ENCODE measurements at places on chromosomes 12 and 14. TPM values are rescaled to one million over a fixed set of nuclear protein-coding genes. Genes with fewer than 3 reads are reported as not detected.

The POMT2 gene
- 58.3 TPM for total RNA-seq

DNA sequence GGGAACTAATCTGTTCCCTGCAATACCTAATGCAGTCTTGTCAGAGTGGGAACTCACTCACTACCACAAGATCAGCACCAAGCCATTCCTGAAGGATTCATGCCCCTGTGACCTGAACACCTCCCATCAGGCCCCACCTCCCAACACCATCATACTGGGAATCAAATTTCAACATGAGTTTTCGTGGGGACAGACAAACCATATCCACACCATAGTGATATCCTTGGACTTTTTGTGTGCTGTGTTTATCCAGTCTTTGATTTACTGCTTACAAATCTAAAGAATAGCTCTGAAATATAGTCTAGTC, 243.5 kb downstream of the FBXL14 start:
- no peak for DNase-seq
- no peak overlapping the region for H3K27ac ChIP-seq
- H3K4me1 ChIP-seq = no peaks in the 10 kb centered on the region
- H3K36me3 ChIP-seq = peaks cover 4% of the 10 kb centered on the region
- no peaks in the 10 kb centered on the region for H3K27me3 ChIP-seq
- H3K4me3 ChIP-seq = no peak overlapping the region

GRCh38 chr12:106722837-106723236, 51.6 kb upstream of the RIC8B start:
- no peak overlapping the region for H3K4me3 ChIP-seq
- peak; percentile 65 for DNase-seq
- no peaks in the 10 kb centered on the region for H3K27me3 ChIP-seq
- no peaks in the 10 kb centered on the region for H3K36me3 ChIP-seq

DNA sequence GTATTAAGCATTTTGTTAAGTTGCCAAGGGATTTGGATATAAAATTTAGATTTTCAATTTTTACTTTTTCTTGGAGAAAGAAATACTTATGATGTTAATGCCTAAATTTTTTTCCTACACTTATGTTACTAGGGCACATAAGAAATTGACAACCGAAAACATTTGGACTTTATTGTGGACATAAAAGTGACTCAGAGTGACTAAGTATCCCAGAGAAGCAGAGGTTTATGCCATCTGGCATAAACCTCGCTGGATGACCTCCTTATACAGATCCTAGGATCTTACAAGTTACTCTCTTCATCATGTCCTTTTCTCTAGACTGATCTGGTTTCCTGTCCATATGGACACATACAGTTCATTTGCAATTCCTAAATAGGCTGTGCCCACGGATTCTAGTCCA, 89.8 kb downstream of the RERG start:
- no peaks in the 10 kb centered on the region for H3K36me3 ChIP-seq
- H3K27ac ChIP-seq = no peak overlapping the region
- no peaks in the 10 kb centered on the region for H3K4me1 ChIP-seq
- no peaks in the 10 kb centered on the region for H3K27me3 ChIP-seq

DNA sequence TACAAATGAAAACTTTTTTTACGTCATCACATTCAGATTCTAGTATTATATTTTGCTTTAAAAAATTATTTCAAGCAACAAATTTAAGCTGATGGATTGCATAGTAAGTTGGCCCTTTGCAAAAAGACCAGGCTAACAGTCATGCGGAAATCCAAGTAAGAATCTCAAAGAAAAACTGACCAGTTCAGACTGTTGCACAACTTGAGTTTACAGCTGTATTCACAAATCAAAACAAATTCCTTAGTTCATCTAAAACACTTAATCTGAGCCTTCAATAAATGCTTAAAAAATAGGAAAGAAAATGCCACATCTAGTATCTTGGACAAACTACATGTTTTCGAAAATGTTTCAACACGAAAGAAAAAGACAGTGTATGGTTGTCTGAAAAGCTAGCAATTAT, 847 bp downstream of the CCDC59 start:
- no peaks in the 10 kb centered on the region for H3K4me1 ChIP-seq
- no peaks in the 10 kb centered on the region for H3K27me3 ChIP-seq
- peak overlapping the region; percentile 99 for H3K4me3 ChIP-seq
- no peak for DNase-seq
- H3K27ac ChIP-seq = no peak overlapping the region
- H3K36me3 ChIP-seq = peaks cover 42% of the 10 kb centered on the region
